Choroid plexus epithelial cell (primary cell): ENCODE measurements at places on chromosomes 7 and 10.

GRCh38 chr7:95330961-95331337 is 6.6 kb upstream of the PON1 start:
- no peak for DNase-seq

- peak; percentile 92 for DNase-seq
These were observed 156.6 kb downstream of the CCDC3 start for GRCh38 chr10:12844811-12845483.

DNA sequence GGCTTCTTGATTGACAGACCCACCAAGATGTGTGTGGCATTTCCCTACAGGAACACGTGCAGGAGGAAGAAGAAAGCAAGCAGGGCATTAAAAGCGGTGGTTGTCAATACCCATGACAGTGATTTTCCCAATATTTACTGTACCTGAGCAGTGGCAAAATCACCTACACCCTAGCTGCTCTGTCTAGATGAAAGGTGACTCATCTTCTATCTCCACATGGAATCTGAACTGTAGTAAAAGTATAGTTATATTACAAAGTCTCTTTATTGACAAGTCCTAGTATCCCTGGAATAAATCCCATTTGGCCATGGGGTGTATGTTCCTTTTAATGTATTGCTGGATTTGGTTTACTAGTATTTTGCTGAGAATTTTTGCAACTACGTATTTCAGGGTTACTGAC is 458.8 kb upstream of the SORCS1 start:
- DNase-seq: no peak

DNA sequence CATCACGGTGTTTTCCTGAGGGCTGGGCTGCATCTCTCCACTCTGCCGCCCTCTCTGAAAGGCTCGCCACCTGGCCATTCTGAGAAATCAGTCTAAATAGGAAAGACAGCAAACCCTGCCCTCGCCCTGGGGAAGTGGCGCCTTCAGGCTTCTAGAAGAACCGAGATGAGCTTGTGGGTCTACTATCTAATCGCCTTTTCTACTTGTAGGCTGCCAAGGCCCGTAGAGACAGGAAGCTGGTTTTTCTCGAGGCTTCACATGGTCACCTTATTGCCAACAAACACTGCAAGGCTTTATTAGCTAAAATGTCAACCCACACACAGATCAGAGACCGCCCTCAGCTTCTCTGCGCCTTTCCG is 21.4 kb downstream of the LAT2 start:
- DNase-seq: no peak

DNA sequence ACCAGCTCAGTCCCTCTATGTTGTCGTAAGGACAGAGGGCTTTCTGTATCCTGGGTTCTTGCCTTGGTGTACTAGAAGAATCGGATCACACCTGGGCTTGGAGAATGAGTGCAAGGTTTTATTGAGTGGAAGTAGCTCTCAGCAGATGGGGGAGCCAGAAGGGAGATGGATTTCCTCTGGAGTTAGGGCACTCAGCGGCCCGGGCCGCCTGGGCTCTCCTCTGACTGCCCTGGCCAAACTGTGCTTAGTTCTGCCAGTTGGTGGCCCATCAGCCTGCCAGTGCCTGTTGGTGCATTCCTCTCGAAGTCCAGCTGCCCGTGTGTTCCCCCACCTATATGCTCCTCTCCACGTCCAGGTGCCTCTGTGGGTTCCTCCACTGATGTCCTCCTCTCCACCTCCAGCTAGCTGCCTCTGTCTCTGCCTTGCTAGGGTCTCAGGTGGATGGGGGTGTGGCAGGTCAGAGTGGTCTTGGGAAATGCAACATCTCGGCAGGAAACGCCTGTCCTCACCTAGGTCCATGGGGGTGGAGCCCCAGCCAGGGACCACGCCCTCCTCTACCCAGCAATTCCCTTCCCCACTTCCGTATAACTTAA is 148.6 kb downstream of the PPP1R3A start:
- DNase-seq: no peak

DNA sequence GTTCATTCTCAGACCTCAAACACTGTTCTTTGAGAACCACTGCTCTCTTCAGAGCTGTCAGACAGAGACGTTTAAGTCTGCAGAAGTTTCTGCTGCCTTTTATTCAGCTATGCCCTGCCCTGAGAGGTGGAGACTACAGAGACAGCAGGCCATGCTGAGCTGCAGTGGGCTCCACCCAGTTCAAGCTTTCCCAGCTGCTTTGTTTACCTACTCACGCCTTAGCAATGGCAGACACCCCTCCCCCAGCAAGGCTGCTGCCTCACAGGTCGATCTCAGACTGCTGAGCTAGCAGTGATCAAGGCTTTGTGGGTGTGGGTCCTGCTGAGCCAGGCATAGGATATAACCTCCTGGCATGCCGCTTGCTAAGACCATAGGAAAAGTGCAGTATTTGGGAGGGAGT is 80.5 kb upstream of the CYP2C9 start:
- DNase-seq: no peak

GRCh38 chr10:71302874-71303568 is 16.0 kb upstream of the SLC29A3 start:
- peak; percentile 81 for DNase-seq

- DNase-seq: no peak
These were observed 78.3 kb upstream of the ATP6V0A4 start for GRCh38 chr7:138876326-138876725.

DNA sequence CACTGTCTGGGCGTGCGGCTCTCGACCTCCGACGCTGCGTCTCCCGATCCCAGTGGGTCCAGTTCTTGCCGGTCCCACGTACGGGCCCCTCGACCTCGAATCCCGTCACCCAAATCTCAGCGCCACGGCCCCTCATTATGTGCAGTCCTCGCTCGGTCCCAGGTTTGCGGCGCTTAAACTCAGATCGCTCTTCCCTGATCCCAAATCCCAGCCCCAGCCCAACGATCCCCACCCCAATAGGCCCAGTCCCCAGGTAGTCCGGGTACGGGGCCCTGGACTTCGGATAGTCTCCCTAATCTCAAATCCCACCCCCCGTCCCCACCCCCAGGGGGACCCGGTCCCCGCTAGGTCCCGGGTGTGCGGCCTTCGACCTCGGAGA is 666 bp downstream of the HNRNPF start:
- DNase-seq: no peak

- DNase-seq: no peak
These were observed 2.6 kb downstream of the PON1 start for GRCh38 chr7:95321720-95322119.

GRCh38 chr10:113820507-113820906 is 33.4 kb downstream of the DCLRE1A start:
- no peak for DNase-seq

DNA sequence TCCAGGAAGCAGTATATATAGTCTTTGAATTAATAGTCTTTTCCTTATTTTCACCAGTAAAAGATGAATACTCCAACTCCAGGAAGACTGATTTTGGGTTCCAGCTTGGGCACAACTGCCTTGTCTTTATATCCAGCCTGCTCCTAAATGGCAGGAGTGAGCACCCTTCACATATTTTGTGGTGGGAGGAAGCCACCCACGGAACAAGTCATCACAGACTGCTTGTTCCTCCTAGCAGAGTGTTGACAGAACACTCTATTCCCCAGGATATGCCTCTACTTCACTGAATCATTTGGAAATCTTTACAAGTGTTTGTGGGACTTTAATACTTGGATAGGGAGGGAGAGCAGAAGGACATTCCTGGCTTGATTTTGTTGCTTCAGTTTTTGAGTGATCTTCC is 31.7 kb downstream of the ITPRID1 start:
- no peak for DNase-seq

DNA sequence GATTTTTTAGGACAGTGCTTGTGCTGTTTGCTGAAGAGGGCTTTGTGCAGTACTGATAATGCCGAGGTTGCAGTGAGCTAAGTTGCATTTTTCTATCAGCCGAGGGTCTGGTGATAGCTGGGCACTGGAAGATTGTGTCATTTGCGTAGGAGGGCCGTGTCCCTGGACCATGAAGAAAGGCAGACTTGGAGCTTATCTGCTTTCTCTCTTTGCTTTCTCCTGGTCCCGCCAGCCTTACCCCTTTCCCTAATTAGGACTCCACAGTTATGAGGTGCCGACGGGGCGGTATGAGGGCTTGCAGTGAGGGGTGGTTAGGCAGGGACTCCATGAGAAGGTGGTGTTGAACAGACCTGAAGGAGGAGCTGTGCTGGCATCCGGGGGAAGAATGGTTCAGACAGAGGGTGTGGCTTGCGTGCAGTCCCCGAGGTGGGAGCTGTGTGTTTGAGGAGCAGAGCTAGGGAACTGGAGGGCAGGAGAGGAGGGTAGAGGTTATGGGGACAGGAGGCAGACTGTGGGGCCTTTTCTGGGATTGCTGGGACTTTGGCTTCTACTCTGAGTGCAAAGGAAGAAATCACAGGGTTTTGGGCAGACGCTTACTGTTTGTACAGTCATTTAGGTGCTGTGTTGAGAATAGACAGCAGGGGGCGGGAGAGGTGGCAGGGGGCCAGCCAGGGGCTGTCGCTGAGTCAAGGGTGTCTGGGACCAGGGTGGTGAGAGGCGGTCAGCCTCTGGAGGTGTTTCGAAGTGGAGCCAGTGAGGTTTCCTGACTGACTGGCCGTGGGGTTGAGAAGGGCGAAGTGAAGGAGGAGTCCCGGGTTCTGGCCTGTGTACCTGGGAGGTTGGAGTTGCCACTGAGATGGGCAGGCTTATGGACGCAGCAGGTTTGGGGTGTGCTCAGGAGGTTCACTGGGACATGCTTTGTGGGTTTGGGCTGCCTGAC is 43.4 kb downstream of the PRF1 start:
- peak; percentile 58 for DNase-seq

DNA sequence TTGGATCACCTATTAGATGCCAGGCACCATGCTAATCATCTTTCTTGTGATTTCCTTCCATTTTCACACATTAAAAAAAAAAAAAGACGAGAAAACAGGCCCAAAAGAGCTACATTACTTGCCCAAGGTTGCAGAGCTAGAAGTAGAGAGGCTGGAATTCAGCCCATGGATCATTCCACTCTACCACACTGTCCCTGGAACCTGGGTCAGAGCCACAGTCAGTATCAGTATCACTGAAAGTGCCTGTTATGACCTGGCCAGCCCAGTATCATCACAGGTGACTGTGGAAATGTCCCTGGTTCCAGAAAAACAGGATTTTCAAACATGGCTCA is 3.3 kb upstream of the FLNC start:
- DNase-seq: no peak

GRCh38 chr10:44939691-44940401 is 19.8 kb upstream of the RASSF4 start:
- DNase-seq: peak; percentile 60

DNA sequence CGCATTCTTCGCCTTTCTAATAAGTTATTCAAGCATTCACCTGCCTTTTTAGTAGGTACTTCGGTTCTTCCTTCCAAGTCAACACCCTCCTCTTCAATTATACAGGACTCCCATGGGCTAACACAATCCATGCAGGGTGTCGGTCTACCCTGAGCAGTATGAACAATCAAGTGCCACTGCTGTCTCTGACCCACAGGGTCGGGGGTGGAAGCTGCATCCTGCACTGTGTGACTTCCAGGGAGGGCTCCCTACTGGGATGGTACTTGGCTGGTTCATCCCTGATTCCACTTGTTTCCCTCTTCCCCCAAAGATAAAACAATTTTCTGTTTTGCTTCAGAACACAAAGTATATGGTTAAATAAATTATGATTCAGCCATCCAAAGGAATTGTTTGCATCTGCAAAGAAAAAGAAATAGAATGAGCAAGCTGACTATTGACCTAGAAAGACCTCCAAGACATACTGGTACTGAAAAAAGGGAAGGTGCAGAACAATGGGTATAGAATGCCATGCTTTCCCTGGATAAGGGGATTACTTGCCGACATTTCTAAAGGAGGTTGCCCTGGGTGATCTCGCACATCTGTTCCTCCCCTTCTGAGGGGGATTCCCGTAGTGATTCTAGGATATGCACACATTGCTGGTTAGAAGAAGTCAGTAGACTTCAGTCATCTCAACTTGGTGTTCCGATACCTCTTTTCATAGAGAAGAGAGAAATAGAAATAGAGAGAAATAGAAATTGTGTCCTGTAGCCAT is 89.1 kb upstream of the AGR3 start:
- DNase-seq: no peak
